ENCODE measurements at places on chromosomes 4 and X.

DNA sequence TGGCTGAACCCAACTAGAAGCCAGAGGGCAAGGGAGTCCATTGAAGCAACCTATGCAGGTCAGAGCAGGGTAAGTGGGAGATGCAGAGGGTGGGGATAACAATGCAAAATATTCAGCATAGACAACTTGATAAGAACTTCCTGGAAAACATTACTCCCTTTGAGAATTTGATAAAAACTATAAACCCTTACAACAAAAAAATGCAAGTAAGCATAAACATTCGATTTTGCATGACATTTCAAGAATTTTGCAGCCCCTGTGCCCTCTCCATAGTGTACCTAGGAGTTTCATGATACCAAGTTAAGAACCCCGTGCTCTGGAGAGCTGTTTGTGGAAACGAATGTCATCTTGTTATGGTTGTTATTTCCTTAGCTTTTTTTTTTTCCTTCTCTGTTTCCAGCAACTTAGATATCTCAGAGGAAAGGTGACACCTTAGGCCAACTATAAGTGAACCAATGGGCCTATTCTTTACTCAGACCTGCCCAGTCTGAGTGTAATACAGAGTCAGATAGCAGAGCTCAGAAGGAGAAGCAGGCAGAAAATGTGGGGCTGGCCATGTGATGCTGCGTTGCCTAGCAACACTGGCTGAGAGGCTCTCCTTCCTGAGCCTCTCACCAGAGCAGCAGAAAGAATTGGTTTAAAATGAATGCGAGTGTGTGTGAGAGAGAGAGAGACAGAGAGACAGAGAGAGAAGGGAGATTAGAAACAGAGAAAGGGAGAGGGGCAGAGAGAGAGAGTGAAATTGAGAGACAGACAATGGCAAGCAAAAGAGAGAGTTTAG is 36.7 kb upstream of the GABRQ start:
- DNase-seq = no peak

DNA sequence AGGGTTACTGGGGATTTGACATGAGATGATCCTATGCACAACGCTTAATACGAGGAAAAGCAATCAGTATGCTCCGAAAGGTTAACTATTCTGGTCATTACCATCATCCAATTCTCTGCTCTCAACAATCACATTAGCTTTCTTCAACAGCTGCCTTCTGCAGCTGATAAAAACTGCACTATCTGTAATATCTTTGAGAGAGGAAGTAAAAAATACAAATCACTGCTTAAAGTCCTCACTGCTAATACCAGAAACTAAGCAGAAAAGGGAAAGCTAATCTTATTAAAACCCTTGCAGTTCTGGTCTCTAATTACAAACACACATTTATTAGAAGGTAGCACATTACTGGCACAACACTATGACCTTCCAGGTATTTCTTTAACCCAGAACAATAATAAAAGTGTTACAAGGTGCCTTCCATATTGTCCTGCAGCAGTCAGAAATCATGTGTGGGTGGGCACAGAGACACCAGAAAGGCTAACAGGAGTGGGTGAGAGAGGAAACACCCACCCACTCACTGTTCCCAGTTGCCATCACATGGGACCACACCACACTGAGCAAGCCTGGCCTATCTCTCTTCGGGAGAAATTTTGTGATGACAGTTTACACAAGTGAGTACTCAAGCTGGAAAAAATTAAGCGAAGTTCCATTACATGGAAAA is 71.0 kb downstream of the RELL1 start:
- DNase-seq = no peak

DNA sequence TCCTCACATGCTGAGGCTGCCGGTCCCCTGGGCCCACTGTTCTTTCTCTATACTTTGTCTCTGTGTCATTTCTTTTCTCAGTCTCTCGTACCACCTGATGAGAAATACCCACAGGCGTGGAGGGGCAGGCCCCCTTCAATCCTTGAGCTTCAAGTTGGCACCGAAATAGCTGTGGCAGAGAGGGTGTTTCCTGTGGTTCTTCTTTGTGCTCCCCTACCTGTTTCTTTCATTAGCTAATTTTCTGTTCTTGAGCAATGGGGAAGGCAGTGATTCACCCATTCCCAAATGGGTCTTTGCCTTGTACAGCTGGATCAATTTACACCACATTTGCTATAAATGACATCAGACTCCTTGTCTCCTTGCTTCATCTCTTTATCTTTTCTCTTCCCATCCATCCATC is 2.1 kb upstream of the CYSLTR1 start:
- DNase-seq = no peak

DNA sequence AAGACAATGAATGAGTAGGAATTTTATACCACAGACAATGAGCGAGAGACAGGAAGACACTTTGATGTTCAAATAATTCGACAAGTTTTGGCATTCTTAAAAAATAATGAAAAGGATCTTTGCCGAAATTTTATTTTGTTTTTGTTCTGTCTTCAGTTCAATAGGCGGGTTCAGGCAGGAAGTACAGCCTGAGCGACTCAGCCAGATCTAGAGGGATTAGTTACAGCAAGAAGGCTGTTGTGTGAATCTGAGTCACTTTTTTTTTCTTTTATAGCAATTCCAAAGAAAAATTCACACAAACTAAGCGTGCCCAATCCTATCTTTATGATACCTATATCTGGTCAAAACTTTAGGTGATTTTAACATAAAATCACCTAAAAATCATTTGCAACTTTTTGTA is 505.4 kb upstream of the FAM241A start:
- DNase-seq = no peak

- no peak for DNase-seq
Observed at GRCh38 chr4:174592985-174593335, 70.7 kb upstream of the HPGD start.

DNA sequence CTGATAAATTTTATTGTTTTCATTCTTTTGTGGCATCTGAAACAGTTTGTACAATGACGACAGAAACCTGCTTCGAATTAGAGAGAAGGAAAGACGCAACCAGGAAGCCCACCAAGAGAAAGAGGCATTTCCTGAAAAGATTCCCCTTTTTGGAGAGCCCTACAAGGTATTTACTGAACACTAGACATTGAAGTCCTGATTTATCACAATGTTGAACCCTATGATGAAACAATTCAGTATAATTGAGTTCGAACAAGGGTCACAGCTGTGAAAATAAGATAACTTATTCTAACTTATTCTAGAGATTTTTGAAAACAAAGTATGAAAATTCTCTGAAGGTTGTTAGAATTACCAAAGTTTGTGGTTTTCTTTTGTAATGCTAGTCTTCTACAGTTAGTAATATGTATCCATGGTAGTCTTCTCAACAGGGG is 111.3 kb downstream of the AFF1 start:
- DNase-seq = no peak

DNA sequence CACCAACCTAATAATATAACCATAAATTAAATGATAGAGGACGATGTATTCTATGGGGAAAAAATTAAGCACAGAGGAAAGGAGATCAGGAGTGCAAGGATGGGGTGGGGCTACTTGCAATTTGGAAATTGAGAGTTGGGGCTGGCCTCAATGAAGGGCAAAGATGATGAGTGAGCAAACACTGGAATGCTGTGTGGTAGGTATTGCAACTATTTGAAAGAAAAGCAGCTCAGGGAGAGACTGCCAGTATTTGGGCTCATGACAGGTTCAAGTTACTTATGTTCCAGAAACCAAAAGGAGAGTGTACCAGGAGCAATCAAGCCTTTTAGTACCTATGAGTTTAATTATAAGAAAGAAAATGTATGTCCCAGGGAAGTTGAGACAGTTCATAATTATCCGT is 47.4 kb downstream of the ASIC5 start:
- DNase-seq = no peak

GRCh38 chr4:99710681-99711345 is 53.2 kb upstream of the C4orf54 start:
- DNase-seq = no peak

- no peak for DNase-seq
Observed at GRCh38 chr4:24956091-24956490, 43.2 kb upstream of the CCDC149 start.

DNA sequence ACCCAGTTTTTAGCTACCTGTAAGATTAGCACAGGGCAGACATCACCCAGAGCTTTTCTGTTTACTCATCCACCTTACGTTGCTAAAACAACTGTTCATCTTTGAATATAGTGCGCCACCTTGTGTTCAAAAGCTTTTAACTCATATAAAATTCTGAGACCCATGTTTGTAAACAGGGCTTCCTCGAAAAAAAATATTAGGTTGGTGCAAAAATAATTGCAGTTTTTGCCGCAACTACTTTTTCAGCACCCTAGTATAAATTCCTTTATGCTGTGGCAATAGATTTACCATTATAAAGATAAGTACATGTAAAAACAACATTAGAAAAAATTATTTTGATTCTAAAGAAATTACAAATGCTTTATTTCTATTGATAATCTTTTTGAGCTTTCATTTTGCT is 147.9 kb downstream of the LRBA start:
- no peak for DNase-seq

DNA sequence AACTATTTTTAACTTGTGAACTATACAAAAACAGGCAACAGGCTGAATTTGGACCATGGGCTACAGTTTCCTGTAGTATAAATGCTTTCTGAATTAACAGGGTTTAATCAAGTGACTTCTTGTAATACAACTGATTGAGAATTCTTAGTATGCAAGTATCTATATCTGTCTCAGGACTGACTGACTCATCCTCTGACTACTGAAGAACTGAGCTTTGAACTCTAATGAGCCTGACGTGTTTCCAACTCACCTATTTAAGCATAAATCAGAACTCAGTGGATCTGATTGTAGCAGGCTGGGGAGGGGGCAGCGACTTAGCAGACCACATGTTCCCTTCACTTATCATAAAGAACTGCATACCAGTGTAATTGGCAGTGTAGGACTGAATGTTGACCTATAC is 7.8 kb downstream of the SPATA4 start:
- DNase-seq = no peak

DNA sequence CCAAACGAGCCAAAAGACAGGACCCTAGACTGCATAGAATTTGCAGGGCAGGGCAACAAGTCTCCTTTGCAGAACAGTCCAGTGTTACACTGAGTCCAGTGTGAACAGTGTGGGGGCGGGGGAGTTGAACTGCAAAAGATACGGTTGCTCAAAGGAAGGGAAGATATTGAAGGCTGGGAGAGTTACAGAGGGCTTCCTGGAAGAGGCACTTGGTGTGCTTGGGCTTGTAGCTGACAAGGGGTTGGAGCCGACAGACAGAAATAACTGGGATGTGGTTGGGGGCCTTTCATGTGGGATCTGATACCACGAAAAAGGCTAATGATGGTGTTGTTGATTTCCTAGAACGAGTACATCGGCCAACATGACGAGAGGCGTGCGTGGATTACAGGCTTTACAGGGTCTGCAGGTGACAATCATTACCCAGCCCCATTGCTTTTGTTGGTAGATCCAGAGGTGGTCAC is 6.1 kb downstream of the XPNPEP2 start:
- DNase-seq = peak; percentile 31

DNA sequence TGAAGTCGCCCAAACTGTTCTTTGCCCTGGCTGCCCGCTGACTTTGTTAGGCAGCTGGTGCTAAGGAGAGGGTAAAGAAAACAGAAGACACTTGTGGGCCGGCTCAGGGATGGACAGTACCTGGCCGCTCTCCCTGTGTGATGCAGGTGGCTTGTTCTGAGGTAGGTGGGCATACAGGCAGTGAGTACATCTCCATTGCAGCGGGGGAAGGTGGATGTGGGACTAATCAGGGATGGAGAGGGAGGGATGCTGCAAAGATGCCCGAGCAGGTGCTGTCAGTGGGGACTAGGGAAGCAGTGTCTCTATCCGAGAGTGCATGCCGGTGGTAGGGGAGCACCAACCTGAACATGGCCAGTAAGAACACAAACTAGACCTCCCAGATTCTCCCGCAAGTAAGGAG is 67.0 kb downstream of the SORBS2 start:
- no peak for DNase-seq

- no peak for DNase-seq
Observed at GRCh38 chrX:137171626-137172025, 137.8 kb upstream of the GPR101 start.

GRCh38 chr4:77849278-77849965 is 13.2 kb upstream of the MRPL1 start:
- no peak for DNase-seq

GRCh38 chr4:150211799-150212445 is 133.7 kb downstream of the DCLK2 start:
- no peak for DNase-seq

DNA sequence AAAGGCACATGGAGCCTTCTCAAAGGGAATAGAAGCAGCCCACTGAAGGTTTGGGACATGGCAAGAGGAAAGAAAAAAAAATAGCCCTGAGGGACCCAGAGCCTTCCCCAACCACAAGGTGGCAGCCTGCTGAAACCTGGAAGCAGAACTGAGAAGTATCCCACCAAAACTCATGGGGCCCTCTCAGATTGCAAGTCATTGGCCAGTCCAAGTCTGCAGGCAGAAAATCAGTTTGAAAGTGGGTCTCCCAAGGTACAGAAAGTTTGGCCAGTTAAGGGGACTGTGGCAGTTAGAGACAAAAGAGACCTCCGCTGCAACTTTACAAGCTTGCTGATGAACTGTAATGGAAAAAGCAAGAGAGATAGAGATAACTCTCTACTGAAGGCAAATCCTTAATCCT is 155.8 kb downstream of the ANTXR2 start:
- no peak for DNase-seq

- DNase-seq = no peak
Observed at GRCh38 chr4:88953400-88953799, 103.6 kb downstream of the FAM13A start.

DNA sequence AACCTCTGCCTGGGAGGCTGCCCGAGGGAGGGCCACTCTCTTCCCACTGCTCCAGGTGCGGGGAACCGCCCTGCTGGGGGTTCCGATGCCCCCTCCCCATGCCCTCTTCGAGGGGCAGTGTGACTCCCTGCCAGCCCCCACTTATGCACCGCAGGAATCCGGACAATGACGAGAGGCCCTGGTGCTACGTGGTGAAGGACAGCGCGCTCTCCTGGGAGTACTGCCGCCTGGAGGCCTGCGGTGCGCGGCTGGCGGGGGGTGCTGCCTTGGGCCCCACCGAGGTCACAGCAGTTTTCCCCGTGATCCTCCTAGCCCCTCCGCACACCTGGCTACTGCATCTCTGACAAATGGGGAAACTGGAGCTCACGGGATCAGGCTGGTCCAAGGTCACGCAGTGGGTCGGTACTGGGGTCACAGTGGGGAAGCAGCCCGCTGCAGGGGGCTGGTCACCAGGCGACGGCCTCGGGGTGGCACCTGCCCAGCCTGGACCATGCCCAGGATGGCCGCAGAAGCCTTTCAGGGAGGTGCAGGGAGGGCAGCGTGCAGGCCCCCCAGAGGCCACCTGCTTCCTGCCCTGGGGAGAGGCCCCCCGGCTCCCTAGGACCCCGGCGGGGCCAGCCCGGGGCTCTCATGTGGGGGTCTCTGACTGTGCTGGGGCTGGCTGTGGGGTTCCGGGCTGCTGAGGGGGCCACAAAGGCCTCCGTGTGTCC is 3.5 kb downstream of the HGFAC start:
- no peak for DNase-seq
